Cardiac septum (tissue), 1 donor: ENCODE measurements at places on chromosomes 1 and 21. TPM values are rescaled to one million over a fixed set of nuclear protein-coding genes. Genes with fewer than 3 reads are reported as not detected.

The DCST2 gene
- total RNA-seq, result 0.51 TPM

DNA sequence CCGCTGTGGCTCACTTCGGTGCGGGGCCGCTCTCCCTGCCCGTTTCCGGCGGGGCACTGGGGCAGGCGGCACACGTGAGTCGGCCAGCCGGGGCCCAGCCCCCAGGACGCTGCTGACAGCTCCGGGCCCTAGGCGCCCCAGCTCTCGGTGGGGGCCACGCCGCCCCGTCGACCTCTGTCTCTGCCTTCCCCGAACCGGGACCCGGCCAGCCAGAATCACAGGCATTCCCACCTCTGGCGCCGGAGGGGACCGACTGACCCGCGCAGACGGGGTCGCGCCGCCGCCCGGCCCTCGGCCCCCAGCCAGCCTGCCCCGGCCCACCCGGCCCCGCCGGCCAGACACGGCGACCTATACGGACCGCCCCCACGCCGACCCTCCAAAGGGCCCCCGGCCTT is 755 bp downstream of the SCMH1 start:
- DNase-seq, result peak; percentile 82

GRCh38 chr1:234917495-234918180 is 211.0 kb downstream of the TOMM20 start:
- no peak for DNase-seq

DNA sequence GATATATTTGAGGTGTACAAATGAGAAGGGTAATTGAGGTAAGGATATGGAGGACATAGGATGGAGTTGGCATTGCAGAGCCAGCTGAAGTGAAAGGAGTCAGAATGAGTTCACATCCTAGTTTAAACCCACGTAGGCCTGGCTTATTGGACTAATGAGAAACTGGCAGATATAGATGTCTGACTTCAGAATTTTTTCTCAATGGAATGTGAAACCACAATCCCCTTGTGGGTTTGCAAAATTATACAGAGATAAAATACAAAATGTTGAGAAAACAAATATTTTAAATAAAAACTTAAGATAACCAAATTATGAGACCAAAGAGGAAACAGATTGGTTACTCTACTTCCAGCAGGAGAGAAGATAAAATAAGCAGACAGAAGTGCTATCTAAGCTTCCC is 277.4 kb upstream of the LRRC7 start:
- DNase-seq, result no peak

The FBLIM1 gene
- 40.6 TPM for total RNA-seq
